Stimulated activated CD4-positive, alpha-beta T cell treated with anti-CD3 and anti-CD28 coated beads, Interleukin-1b, Interleukin-23, amount 100 ng/mL, for 1 hour (primary cell): ENCODE measurements at places on chromosomes 7 and 10.

- no peak for DNase-seq
Observed at GRCh38 chr10:75568450-75569130, 137.2 kb downstream of the LRMDA start.

DNA sequence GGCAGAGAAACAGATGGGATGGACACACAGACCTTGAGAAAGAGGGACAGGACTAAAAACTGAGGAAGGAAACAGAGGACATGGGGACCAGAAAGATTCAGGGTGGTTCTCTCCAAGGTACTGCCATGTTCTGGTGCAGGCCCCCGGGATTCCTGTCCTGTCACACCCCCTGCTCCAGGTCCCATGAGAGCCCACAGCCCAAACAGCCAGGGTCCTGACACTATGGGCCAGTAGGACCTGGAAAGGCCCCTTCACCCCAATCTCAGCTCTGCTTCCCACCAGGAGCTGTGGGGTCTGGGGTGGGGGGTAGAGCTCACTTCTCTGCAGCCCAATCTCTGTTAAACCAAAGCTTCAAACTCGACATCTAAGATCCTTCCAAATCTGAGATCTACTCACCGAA, 21.2 kb downstream of the PDIA4 start:
- DNase-seq: no peak

GRCh38 chr10:45566415-45566814, 106.2 kb downstream of the ZFAND4 start:
- DNase-seq: no peak

DNA sequence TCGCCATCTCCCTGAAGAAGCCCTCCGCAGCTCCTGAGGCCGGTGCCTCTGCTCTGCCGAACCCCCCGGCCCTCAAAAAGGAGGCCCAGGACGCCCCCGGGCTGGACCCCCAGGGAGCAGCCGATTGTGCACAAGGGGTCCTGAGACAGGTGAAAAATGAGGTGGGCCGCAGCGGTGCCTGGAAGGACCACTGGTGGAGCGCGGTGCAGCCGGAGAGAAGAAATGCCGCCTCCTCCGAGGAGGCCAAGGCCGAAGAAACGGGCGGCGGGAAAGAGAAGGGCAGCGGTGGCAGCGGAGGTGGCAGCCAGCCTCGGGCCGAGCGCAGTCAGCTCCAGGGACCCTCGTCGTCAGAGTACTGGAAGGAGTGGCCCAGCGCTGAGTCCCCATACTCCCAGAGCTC, 85.1 kb upstream of the SH2B2 start:
- DNase-seq: no peak

GRCh38 chr10:132546567-132547420, 9.2 kb downstream of the INPP5A start:
- no peak for DNase-seq

- no peak for DNase-seq
Observed at GRCh38 chr10:84901885-84902284, 573.5 kb downstream of the CCSER2 start.

DNA sequence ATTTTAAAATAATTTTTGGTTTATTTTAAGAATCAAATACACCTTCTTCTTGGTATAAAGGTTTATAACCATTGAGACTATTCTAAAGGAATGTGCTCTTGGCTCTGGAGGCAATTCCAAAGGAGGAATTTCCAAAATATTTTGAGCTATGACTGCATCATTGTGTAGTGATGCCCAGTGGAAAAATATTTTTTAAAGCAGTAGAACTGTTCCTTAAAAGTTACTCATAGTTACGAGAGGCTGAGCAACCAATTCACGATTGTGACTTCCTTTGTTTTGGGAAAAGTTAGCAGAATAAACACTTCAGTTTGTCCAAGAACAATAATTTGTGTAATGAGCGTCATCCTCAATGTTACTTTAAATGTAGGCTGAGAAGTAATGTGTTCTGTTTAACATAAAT, 233.6 kb downstream of the BAMBI start:
- DNase-seq: no peak

- DNase-seq: no peak
Observed at GRCh38 chr10:5515948-5516761, 8.6 kb upstream of the CALML3 start.

DNA sequence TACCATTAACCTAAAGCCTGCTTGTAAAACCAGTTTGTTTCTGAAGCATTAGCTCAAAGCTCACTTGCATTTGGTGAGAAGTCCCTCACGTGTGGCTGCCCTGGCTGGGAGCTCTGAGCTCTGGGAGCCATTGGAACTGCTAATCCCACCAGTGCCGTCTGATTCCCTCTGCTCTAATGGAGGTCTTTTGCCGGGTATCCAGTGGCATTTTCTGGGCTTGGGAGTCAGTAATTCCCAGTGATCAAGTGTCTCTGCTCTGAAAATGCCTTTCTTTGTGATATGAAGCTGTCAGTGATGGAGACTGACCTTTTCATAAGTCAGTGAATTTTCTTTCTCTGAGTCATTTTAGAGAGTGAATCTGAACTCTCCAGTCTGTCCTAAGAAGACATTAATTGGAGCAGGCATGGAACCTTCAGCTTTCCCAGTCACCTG, 36.9 kb upstream of the FAM20C start:
- no peak for DNase-seq

DNA sequence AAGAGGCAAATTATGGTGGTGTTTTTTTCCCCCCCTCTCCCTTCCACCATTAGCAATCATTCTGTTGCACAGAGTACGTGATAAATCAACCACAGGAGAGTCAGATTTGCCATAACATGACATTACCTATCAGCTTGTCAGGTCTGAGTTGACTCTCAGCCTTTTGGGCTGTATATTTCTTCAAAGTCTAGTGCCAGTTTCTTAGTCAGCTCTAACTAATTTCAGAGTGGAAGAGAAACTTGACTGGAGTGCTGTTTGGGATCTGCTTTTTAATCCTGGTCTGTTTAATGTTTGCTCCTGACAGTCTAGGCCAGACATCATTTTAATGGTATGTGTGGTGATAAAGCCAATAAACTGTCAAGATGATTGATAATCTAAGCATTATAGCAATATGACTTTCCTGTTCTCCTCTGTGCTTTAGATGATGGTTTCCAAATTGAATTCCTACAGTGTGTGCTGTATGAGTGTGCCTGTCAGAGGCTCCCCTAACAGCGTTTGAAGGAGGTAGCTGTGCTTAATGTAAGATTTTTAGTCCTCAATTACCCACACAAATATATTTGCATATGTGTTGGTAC, 76.9 kb downstream of the LRMDA start:
- no peak for DNase-seq

DNA sequence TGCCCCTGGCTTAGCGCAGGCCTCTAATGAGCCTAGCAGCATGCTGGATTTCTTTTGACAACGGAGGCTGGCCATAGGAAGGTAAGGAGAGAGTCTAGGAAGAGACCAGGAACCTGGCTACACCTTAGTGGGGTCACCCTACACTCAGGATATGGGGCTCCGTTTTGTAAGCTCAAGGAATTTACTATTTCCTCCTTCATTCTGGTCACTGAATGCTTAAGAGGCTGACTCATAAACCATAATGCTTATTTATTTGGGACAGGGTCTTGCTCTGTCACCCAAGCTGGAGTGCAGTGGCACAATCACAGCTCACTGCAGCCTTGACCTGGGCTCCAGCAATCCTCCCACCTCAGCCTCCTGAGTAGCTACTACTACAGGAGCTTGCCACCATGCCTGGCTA, 38.4 kb downstream of the CARD11 start:
- no peak for DNase-seq

DNA sequence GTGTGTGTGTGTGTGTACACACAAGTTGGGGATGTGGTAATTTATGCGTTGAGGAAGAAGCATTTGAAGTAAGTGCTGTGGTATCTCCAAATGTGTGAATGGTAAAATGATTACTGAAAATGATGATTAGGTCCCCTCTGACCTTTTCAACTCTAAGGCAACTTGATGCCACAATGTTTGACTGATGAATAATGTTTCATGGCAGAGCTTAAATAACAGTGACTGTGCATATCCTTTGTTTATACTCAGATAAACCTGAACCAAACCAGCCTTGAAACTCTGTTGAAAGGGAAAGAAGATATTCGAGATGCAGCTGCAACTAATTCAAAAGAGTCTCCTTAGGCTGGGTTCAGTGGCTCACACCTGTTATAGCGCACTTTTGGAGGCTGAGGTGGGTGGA, 64.8 kb upstream of the YAE1 start:
- DNase-seq: no peak

DNA sequence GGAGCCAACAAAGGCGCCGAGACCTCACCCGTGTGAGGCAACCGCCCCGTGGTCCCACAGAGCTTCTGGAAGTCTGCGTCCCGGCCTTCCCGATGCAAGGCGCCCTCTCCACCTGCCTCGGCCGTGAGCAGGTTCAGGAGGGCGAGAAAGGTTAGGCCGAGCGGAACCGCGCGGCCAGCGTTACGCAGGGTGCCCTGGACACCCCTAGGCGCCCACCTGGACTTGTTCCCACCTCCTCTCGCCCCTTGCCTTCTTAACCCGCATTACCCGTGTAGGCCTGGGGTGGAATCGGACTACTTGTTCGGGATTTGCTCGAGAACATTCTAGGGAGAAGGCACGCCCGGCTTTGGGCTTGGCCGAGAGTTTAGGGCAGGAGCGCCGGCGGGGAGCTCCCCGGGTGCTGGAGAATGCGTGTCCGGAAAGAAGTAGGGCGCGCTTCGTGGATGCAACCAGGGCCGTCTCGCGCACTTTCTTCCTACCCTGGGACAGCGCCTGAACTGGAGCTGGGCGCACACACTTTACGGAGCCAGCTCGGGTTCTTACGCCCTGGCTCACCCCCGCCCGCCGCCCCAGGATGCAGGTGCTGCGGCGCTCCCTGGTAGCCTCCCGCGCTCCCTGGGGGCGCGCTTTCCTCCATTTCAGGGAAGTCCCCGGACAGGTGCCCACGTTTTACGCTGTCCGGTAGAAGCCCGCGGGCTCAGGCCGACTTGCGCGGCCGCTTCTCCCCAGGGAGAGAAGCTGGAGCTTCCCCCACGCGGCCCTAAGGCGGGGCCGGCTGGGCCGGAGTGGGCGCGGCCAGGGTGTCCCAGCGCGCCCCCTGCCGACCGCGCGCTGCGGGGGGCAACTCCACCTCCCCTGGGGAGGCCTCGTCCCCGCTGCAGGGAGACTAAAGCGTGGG, 74.5 kb downstream of the INSIG1 start:
- no peak for DNase-seq

- DNase-seq: no peak
Observed at GRCh38 chr10:90644165-90644564, 213.7 kb downstream of the HTR7 start.

DNA sequence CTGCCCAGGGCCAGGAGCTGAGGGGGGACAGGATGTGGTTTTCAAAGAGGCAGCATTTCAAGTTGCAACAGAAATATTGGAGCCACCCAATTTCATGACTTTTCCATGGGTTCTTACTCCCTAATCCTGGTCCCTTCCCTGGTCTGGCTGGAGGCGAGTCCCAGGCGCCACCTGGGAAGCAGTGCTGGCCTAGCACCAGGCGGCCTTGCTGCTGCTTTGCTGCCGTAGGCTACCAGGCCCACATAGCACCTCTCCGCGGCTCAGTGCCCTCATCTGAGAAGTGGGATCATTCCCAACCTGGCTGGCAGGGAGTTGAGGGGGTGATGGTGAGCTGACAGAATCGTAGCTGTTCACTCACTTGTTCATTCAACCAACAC, 33.7 kb downstream of the ZMIZ1 start:
- no peak for DNase-seq

- DNase-seq: no peak
Observed at GRCh38 chr10:89745903-89746302, 44.5 kb downstream of the KIF20B start.

DNA sequence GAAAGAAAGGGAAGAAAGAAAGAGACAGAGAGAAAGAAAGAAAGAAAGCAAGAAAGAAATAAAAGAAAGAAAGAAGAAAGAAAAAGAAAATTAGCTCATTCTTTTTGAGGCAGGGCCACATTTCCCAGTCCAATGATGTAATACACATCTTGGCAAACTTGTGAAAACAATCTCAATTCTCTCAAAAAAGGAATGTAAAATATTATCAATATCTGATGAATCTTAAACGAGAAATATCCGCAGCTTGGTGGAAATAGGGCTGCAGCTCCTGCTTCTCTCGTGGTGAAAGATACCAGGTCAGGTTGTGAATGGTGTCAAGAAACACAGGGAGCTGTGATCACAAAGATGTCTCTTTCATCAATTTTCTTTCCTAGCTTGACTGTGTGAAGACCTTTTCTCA, 739.6 kb upstream of the NRP1 start:
- DNase-seq: no peak

- no peak for DNase-seq
Observed at GRCh38 chr7:141673346-141673745, 28.6 kb downstream of the DENND11 start.

- no peak for DNase-seq
Observed at GRCh38 chr10:120495226-120496009, 38.4 kb downstream of the PLPP4 start.
